Stimulated activated CD8-positive, alpha-beta memory T cell treated with anti-CD3 and anti-CD28 coated beads, Interleukin-7, amount 100 ng/mL, for 48 hours (primary cell): ENCODE measurements at places on chromosomes 11 and 22.
A peak's percentile ranks its signal among the peaks of the same experiment; 100 is the strongest.

GRCh38 chr11:115334932-115335788 is 169.1 kb downstream of the CADM1 start:
- no peak for DNase-seq

DNA sequence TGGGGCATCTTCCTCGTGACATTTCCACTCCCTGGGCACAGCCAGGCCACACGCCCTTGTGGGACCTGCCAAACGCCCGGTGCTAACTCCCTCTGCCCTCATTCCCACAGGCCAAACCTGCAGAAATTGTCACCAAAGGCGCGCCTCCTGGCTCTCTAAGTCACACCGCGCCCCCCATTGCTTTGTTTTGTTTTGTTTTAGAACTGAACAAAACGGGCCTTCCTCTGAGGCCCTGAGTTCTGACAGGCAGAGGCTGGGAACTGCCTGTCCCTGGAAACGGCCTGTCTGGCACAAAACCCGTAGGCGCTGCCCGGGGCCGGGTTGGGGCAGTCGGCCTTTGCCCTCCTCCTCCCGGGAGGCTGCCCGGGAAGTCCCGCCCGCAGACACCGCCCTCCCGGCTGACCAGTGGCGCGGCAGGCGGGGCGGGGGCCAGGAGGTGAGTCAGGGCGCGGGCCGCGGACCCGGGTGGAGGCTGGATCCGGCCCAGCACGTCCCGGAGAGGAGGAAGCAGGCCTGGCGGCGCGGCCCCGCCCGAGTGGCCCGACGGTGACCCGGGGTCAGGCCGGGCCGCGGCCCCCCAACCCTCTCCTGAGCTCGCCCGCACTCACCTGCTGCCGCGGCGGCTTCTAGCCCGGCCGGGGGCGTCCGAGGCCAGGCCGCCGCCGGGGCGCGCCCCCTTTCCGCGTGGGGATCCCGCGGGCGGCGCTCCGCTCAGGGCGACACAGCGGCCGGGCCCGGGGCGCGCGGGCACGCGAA is 465 bp downstream of the SUN2 start:
- peak; percentile 45 for DNase-seq

GRCh38 chr11:31214372-31214771 is 155.2 kb downstream of the DCDC1 start:
- no peak for DNase-seq

DNA sequence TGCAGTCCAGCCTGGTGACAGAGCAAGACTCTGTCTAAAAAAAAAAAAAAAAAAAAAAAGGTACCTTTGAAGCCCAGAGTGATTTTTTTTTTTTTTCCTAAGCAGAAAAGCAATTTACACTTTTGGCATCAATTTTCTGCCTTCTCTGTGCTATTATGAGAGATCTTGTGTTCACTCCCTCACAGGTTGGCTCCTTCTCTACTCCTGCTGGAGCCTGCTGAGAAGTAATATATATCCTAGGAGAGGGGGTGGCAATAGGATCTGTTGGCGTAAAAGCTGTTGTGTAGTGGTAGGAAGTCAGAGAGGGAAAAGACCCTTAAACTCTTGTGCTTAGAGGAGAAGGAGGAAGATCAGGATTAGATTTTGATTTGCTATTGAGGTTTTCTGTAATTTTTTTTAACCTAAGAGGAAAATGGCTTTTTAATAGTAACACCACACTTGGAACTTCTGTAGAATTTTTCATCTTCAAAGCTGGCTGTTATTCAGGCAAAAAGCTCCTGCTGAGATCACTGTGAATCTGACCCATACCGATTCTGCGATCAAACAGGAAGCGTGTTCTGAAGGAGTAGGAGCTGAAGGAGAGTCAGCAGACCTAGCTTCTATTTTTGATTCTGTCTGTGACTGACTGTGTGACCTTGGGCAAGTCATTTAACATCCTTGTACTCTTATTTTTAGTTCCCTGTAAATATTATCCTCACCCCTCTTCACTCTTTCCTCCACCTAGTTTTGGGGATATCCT is 77.7 kb downstream of the TRIM44 start:
- DNase-seq = no peak

DNA sequence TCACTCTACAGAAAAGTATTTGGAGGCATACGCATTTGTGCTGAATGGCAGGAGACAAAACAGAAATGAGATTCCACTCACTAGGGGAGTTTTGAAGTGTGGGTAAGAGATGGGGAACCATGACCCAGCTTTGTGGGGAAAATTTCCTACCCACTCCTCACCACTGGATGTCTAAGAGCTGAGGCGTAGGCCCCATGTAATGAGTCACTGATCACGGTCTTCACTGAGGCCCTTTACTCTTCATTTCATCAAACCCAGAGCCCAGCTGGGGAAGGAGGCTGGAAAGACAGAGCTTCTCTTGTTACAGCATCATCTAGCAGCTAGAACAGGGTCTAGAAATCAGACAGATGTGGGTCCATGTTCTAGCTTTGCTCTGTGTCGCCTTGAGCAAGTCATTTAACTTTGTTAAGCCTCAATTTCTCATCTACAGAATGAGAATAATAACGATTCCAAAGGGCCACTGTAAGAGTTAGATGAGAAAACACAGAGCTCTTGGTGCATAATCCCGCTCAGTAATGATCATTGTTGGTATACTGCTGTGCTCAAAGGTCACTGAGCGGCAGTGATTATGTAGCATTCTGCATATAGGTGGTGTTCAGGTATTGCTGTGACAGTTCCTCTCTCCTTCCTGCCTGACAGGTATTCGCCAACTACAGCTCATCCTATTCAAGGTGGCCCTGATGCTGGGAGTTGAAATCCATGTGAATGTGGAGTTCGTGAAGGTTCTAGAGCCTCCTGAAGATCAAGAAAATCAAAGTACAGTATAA is 97.2 kb downstream of the MICAL2 start:
- no peak for DNase-seq

- no peak for DNase-seq
These were observed 107.3 kb downstream of the RPS6KA4 start for GRCh38 chr11:64466115-64466718.

GRCh38 chr11:12634329-12634728 is 39.9 kb upstream of the TEAD1 start:
- DNase-seq = no peak

- no peak for DNase-seq
These were observed 54.4 kb upstream of the GRK2 start for GRCh38 chr11:67211656-67212436.

DNA sequence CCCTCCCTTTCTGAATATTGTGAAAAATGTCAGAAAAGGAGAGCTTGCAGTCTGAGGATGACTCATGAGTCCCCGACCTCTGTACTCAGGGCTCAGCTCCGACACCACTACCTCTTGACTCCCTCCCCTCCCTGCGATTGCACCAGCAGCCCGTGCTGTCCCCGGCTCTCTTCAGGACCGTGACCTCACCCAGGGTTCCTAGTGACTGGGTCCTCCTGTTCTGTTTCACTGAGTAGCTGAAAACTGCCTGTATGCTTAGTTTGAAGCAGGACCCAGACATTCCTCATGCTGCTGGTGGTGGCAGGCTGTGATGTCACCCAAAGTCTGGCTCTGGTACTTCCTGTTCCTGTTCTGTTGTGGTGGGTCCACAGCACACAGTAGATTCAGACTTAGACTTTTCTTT is 11.7 kb downstream of the PHRF1 start:
- peak; percentile 71 for DNase-seq

DNA sequence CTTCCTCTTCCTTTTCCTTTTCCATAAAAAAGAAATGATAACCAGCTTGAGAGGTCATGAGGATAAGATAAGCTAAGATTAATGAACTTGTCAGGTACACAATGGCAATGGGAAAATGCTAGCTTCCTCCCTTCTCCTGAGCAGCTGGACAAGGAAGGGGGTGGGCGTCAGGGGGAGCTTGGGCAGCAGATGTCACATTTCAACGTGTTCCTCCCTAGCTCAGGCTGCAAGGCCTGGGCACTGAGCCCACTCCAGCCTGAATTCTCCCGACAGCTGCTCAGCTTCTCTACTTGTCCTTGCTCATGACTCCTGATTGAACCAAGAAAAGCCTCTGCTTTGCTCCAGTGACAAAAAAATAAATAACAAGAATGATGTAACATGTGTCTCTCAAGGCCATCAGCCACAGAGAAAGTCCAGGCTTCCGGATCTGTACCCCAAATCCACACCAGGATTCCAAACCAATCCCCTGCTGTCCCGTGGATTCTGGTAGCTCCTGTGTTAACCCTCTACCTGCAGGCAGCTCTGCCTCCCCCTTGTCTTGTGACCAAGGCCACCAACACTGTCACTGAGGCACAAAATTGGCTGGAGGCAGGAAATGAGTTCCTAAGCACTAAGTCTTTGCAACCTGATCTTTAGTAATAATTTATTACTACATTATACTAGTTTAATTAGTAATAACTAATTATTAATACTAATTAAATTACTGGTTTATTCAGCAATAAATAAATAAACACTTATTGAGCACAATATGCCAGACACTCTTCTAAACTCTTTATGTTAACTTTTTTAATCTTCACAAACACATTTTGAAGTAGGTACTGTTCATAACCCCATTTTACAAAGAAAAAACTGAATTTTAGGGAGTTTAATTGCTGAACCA is 146.5 kb downstream of the CCDC34 start:
- DNase-seq = no peak

- DNase-seq = peak; percentile 43
These were observed 12.4 kb upstream of the KLHL35 start for GRCh38 chr11:75445315-75445953.

- no peak for DNase-seq
These were observed 2.0 kb upstream of the GRIK4 start for GRCh38 chr11:120509346-120510053.

DNA sequence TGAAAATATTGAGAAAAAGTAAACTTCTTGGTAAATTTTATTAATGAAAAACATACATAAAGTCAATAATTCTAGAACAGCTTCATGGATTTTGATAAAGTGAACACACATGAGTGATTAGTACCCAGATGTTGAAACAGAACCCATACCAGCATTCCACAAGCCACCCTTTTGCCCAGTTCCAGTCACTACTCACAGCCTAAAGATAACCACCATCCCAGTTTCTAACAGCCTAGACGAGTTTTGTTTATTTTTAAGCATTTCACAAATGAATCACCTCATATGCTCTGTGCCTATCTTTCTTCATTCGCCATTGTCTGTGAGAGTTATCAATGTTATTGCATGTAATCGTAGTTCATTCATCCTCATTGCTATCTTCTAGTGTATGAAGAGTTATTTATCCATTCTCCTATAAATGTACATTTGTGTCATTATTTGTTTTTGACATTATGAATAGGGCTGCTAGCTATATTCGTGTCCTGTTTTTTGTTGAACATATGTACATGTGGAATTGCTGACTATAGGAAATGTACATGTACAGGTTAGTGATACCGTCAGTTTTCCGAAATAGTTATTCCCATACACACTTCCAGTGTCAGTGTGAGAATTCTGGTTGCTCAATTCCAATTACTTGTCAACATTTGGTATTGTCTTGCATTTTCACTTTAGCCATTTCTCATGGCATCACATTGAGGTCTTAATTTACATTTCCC is 44.5 kb upstream of the TEAD1 start:
- DNase-seq = no peak

DNA sequence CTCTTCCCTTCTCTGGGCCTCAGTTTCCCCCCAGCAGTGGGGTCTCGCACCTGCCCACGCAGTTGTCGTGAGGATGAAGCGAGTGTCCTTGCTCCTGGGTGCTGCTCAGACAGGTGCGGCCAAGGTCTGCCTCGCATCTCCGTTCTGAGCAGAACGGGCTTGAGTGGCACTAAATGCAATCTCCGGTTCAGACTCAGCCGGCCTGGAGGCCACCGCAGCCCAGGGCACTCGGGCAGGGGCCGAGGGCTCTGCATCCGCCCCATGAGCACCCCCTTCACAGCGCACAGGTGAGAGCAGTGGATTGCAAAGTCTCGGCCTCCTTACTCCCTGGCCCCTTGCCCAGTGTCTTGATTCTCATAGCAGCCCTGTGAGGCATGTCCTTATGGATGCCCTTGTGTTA is 30.1 kb upstream of the SLC22A12 start:
- no peak for DNase-seq

GRCh38 chr22:39146256-39147101 is 6.0 kb downstream of the CBX7 start:
- DNase-seq = no peak

- DNase-seq = no peak
These were observed 6.5 kb downstream of the GAL start for GRCh38 chr11:68690671-68691401.

GRCh38 chr11:11845071-11845470 is 3.3 kb downstream of the USP47 start:
- no peak for DNase-seq

DNA sequence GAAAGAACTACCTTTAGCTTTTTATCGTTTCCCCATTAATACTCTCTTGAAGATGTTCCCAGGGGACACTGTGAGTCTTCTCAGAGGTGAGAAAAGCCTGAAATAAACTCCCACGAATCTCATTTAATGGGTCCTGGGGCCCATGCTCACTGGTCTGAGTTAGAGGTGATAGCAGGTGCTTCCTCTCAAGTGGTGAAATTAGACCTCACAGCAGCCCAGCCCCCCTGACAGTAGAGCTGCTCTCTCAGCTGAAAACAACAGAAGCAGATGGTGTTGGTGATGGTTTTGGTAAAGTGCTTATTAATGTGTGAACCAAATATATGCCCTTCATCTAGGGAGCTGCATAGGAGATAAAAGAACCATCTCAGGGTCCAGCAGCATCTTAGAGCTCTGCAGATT is 76.8 kb upstream of the VPREB1 start:
- DNase-seq = no peak

DNA sequence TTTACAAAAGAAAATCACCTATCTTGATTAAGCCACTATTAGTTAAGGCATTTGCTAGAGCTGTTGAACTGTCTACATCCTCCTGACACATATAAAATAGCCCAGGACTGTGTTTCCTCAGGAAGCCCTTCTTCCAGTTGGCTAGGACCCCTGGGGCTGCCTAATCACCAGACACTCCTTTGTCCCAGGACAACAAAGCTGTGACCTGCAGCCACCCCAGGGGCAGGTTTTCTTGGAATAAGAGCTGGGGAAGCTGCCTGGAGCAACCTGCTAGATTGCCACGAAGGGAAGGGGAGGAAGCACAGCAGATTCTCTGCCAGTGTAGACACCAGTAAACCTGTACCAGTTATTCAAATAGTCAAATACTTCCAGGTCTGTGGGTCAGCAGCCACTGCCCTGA is 17.6 kb downstream of the CHST1 start:
- DNase-seq = no peak

DNA sequence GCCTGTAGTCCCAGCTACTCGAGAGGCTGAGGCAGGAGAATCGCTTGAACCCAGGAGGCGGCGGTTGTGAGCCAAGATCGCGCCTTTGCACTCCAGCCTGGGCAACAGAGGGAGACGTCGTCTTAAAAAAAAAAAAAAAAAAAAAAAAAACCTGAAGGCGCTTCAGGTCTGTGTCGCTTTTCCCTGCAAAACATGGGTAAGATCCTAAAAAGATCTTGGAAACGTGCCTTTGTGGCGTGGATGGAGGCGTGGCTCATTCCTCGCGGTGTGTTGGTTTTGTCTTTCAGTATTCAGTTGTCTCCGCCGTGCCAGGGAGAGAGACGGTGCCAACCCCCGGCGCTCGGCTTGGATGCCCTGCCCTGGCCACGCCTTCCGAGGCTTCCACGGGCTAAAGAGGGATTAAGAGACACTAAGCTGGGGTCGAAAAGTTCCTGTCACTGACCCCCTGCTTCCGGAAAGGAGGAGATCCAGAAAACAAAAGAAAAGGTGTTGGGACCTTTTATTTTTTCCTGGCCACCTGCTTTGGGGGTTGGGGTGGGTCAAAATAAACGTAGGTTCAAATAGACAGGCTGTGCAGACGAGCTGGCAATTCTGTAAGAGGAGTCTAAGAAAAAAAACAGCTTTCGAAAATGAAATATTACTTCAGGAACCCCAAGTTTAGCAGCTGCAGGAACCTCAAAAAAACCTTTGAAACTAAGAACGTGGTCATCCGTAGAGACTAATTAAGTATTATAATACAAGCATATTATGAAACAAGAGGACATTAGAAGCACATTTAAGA is 1.1 kb upstream of the SLC35F2 start:
- no peak for DNase-seq

- no peak for DNase-seq
These were observed 138.4 kb upstream of the DDI1 start for GRCh38 chr11:103898065-103898464.
